ENCODE measurements at places on chromosomes 3 and 15. TPM values are rescaled to one million over a fixed set of nuclear protein-coding genes. Genes with fewer than 3 reads are reported as not detected.

IL17RB gene
- total RNA-seq, result 0.13 TPM

FGF7 gene
- not detected for total RNA-seq

TRAT1 gene
- not detected for total RNA-seq

ACAP2 gene
- total RNA-seq, result 36.2 TPM

COX5A gene
- total RNA-seq, result 82.1 TPM

DNA sequence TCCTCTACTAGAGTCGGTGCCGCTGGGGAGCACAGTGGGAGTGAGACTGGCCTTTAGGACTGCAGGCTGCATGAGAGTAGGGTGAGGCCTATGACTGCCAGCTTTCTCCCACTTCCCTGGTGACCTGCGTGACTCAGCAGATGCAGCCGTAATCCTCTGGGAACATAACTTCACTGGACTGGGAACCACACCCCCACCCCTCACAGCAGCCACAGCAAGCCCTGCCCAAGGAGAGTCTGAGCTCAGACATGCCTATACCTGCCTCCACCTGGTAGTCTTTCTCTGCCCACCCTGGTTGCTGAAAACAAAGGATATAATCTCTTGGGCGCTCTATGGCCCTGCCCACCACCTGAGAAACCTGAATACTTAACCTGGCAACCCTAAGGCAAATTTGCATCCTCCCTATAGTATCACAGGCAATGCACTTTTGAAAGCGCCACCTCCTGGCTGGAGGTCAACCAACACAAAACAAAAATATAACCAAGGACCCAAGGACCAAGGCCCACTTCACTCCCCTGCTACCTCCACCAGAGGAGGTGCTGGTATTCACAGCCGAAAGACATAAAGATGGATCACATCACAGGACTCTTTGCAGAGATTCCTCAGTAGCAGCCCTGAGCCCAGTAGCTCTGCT is 308.9 kb downstream of the CTNNB1 start:
- no peak for DNase-seq

GRCh38 chr3:85939074-85939482 is 980.3 kb downstream of the CADM2 start:
- DNase-seq, result no peak

DNA sequence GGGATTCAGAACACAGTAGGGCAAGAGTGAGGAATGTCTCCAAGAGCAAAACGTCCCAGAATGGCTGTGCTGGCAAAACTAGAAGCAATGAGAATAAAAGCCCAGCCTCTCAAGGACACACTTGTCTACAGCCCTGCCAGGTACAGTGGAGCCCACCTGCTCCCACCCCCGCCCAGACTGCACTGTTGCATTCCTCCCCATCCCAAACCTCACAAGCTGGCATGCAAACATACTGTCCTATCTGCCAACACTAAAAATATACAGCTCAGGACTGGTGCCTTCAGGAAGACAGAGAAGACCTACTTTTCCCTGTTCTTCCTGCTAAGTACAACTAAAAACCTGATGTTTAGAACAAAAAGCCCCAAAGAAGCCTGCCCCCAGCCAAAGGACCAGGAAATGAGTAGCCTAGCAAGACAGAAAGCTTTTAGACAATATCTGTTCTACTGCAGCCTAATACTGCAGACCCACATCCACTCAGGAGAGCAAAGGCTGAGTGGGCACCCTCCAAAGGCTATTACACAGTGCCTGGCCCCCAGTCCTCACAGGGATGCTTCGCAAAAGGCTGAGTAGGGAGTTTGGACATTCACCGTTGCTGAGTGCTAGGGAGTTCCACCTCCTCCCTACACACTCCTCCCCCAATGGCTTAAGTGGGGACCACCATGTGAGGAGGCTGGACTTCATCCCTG is 13.5 kb downstream of the OCA2 start:
- DNase-seq, result no peak

DNA sequence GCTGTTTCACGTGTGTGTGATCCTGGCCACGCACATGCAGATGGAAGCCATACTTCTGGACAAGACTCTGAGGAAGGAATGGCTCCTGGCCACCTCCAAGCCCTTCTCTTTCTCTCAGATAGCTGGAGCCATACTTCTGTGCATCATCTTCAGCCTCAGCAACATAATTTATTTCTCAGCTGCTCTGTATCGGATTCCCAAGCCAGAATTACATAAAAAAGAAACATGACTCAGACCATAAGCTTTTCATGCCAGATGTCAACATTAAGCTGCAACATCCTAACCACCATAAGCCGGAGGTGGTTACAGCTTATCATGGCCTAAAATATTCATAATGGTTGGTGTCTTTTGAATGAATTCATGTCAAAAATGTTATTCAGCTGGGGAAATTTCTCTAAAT is 10.6 kb upstream of the KIF23 start:
- DNase-seq, result no peak

GREM1 gene
- total RNA-seq, result 0.13 TPM

DNA sequence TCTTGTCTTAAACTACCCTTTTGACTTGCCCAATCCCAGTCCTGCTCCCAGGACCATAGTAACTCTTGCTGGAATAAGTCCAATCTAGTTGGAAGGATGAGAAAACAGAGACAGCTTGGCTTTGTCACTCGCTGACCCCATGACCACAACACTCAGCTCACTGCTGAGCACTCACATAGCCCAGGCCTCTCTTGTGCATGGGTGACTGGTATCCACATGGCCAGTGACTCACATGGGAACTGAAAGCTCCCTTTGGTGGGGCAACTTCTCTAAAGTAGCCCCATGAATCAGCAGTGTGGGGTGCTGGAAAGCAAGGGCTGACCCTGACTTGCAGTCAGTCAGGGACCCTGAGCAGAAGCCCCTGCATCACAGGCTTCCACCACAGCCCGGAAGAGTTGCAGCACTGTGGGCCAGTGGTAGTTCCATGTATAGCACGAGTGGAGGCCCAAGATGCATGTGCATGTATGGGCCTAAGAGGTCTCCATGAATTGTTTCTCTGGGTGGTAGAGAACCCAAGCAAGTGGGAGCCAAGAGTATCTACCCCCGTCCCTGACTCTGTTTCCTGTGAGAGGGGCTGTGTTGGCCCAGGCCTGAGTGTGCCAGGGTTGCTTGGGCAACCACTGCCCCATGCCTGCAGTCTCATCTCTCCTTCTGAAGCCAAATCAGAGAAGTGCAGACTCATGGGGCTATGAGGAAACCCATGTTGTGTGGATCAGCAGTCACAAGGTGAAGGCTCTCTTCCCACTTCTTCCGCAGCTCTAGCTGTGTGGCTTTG is 62.1 kb upstream of the XCR1 start:
- no peak for DNase-seq

All from dermis microvascular lymphatic vessel endothelial cell (primary cell).